Stimulated activated CD4-positive, alpha-beta T cell treated with anti-CD3 and anti-CD28 coated beads, Interleukin-4, amount 100 ng/mL, for 4 hours (primary cell): ENCODE measurements at places on chromosomes 16 and 17.

DNA sequence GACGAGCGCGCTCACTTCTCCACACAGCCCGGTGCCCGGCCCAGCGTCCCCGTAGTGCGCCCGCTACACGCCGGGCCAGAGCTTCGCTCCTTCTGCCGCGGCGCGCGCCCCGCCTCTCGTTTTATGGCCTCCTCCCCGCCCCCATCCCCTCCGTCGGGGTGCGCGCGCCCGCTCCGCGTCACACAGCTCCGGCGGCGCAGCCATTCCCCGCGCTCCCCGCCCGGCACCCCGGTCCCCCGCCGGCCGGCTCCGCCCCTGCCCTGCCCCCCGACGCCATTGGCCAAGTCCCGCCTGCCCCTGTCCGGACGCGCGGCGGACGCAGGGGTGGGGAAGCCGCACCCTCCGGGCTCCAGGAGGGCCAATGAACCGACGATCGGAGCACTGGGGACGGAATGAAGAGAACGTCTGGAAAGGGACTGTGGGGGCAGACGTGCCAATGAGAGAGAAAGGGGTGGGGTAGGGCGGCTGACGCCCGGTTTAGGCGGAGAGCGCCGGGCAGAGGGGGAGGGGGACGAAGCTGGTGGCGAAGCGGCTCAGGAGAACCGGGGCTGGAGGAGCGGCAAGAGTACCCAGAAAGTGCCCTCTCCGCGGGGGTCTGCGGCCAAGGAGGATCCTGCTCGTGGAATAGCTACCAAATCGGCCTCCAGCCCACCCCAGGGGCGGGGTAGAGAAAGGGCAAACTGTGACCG is at the start of gene TOB1:
Gene TOB1 (minus strand): TSS at position 94 of the 689 bp plus-strand sequence. CDS start 2,337 bp downstream, outside the sequence.
- DNase-seq: peak; percentile 97

GRCh38 chr17:28482551-28483199 is 9.2 kb downstream of the SLC13A2 start:
- no peak for DNase-seq

- no peak for DNase-seq
These were observed 88.3 kb upstream of the GSE1 start for GRCh38 chr16:85524630-85525419.

GRCh38 chr16:26335236-26335853 is 643.6 kb downstream of the HS3ST4 start:
- DNase-seq: no peak

DNA sequence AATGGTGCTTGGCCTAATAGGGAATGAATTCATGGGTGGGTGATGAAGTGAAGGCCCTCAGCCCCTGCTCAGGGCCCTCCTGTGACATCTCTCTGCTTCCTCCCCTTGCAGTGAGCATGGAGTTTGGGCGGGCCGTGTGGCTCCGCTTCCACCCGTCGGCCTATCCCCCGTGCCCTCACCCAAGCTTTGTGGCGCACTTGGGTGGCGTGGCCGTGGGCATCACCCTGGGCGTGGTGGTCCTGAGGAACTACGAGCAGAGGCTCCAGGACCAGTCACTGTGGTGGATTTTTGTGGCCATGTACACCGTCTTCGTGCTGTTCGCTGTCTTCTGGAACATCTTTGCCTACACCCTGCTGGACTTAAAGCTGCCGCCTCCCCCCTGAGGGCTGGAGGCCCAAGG is 21.1 kb downstream of the C17orf75 start:
- no peak for DNase-seq

DNA sequence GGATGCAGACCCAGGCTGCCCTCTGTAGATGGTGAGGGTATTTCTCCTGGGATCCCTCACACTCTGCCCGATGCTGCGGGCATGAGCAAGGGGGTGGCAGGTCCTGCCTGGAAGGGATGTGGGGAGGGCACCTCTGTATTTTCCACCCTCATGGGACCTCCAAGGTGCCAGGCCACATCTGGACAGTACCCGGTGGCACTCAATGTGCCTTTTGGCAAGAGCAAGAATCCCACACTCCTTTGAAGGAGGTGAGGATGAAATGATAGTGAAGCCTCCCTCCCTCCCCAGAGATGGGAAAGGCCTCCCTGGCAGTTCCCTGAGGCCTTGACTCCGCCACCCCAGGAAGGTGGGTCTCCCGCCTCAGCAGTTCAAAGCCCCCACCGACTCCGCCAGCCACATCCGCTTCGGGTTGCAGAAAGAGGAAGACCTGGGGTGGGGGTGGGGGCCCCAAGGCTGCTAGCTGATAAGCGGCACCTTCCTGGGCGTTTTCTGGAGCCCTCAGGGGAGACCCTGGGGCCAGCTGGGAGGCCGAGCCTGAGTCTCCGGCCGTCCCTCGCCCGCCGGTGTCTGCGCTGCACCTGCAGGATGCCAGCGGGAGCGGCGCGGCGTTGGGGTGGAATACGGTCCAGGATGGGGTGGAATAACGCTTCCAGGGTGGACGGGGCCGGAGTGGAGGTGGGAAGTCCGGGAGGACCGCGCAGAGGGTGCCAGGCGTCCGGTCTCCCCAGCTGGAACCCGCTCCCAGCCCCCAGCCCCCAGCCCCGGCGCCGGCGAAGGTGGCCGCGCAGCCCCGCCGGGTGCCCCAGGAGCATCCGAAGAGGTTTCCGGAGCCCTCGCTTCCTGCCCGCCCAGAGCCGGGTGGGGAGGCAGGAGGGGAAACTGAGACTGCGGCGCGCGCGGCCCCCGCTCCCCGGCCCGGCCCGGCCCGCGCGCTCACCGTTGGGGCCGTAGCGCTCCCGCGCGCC is 718 bp downstream of the ATP2A3 start:
- peak; percentile 58 for DNase-seq

DNA sequence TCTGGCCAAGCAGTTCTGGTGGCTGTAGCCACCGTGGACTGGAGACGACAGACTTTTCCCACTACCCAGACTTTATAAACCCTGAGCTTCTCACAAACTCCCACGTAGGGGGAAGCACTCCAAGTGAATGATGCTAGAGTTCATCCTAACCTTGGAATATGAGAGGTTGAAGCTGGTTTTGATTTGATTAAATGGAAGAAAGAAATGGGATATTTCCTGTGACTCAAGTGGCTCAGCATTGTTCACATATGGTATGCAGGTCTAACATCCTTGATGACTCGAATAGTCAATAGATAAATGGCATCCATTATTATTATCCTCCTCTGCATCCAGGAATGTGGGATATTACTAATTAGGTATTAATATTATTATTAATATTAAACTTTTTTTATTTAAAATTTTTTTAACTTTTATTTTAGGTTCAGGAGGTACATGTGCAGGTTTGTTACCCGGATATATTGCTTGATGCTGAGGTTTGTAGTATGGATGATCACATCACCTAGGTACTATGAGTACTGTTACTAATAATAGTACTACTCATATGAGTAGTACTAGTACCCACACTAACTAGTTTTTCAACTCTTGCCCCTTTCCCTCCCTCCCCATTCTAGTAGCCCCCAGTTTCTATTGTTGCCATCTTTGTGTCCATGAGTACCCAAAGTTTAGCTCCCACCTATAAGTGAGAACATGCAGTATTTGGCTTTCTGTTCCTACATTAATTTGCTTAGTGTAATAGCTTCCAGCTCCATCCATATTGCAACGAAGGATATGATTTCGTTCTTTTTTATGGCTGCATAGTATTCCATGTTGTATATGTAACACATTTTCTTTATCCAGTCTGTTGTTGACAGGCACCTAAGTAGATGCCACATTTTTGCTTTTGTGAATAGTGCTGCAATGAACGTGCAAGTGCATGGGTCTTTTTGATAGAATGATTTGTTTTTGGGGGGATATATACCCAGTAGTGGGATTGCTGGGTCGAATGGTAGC is 22.9 kb downstream of the PIK3R6 start:
- no peak for DNase-seq

DNA sequence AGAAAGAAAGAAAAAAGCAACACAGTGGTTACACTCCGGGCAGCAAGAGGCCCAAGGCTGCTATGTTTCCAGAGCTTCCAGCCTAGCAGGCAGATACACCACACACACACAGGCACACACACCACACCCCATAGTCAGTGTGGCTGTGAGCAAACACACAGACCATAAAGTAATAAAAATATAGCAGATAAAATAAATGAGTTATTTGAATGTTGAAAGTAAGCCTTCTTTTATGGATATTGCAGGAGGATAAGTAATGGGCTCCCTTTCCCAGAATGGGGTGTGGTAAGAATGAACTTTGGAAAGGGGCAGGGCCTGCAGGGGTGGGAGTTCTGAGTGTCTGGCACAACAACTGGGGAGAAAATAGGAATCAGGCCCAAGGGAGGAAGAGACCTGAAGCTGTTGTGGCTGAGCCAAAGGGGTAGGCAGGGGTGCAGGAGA is 4.8 kb upstream of the CDK5RAP3 start:
- DNase-seq: no peak

GRCh38 chr17:48526608-48527546 is 3.9 kb downstream of the HOXB1 start:
- DNase-seq: no peak

- DNase-seq: peak; percentile 98
These were observed at the start of gene SLC16A13 for GRCh38 chr17:7035591-7036368. Gene SLC16A13, plus strand, starts transcription at chr17:7036015. Its CDS starts 368 bp downstream, at chr17:7036383.

- no peak for DNase-seq
These were observed 560 bp upstream of the P2RX1 start for GRCh38 chr17:3916825-3917224.

- DNase-seq: no peak
These were observed 11.8 kb downstream of the KLHL10 start for GRCh38 chr17:41849251-41849990.

DNA sequence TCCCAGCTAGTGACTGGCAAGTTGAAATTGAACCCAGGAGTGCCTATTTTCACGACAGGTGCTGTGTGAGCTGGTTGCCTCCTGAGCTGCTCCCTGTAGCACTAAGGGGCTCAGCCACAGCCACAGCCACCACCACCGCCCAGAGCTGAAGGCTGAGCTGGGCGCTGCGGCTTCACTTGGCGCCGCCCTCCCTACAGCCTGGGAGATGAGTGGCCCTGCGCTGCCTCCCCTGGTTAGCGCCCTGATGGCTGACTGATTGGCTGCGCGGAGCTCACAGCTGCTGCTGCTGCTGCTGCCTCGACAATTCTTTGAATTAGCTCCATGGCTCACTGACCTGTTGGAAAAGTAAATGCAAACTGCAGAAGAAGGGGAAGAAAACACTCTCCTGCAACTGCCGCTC is 91.8 kb upstream of the TMEM132E start:
- no peak for DNase-seq

DNA sequence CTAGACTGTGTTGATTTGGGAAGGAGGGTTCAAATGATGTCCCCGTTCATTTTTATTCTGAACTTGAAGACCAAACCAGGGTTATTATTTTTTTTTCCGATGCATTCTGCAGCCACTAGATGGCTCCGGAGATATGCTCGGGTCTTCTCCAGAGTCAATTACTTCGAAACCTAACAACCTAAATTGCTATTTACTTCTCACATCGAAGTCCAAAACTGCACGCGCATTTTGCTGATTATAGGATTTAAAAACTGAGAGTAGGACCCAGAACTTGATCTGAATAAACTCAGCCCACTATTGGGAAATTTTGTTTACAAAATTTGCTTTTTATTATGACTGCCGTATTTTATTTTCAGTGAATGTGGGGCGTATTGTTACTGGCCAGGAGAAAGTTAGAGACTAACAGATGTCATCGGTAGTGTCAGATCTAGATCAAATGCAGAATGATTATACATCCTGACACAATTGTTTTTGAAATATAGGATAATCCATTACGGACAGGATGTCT is 263.8 kb downstream of the HS3ST3A1 start:
- no peak for DNase-seq

DNA sequence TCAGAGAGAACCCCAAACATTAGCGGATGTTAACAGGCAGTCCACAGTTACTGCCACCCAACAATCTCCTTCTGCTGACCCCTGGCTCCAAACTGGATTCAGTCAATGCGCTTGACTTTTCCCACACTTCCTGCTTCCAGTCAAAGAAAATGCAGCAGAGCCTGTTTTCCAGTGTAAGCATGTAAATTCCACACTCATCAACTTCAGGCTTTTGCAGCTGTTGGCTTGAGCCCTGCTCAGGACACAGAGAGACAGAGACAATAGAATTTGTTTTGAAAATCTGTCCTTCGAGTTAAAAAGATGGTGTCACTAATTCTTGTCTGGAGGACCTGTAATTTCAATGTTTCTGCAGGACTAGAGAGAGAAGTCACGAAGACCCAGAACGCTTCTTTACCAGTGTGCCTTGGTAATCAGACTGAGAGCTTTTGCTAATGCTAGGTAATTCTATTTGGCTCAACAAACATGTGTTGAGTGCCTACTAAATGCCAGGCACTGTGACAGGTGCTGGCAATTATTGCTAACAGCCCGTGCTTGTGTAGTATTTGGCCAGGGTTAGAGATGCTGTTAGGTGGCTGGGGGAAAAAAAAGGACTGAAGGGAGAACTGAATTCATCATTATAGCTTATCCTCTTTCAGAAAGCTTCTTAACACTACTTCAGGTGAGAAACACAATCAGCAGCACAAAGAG is 32.5 kb downstream of the HOXB1 start:
- DNase-seq: no peak

DNA sequence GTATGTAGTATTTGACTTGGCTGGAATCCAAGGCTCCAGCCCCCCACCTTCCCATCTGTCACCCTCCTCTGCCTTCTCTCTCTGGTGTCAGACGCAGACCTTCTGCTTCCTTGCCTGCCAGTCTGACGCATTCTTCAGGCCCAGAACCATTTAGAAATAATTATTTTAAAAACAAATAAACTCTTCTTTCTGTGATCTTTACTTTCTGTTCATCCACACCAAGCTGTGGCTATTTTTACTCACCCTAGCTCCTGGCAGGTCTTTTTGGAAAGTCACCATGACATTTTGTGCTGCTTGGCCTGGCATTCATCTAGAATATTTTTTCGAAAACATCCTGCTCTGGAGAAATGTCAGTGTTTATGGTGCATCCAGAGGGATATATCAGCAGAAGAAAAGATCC is 330.7 kb upstream of the ASIC2 start:
- no peak for DNase-seq

DNA sequence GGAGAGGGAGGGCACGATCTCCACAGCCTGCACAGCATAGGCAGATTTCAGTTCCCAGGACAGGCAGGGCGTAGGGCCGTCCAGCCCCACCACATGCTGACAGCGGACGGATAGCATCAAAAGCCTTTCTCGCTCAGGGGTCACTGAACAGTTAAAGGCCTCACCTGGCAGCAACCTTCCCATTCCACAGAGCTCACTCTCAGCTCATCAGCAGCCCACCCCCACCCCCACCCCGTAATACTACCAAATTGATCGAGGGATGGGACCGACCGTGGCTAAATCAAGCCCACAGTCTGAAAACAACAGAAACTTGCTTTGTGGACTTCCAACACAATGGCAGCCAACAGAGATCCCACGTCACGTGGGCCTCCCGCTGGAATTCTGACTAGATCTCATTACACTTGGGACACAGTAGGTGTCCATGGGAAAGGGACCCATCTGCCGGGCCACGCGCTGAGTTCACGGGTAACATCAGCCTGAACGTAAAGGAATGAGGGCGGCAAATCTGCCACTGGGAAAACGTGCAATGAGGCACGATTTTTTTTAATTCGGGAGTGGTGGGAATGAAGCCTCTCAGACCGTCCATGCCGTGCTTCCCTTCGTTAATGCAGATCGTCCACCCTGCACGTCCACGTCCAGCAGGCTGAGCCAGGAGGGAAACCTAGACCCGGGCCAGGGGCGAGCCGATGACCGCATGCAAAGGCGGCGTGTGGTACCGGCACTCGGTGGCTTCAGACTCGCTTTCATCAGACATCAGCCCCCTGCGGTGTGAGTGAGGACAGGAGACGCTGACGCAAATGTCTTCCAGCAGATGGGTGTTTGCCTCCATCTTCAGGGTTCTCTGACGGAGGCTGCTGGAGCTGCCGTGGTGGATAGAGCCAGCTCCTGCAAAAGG is 92.1 kb downstream of the TBC1D16 start:
- no peak for DNase-seq

- no peak for DNase-seq
These were observed 17.3 kb downstream of the CARD14 start for GRCh38 chr17:80187090-80187489.
